ENCODE measurements at places on chromosomes 3 and 15. TPM values are rescaled to one million over a fixed set of nuclear protein-coding genes. Genes with fewer than 3 reads are reported as not detected.

- peak; percentile 7 for DNase-seq
These were observed 259.9 kb upstream of the TMC3 start for GRCh38 chr15:81633889-81634288.

The LMAN1L gene
- polyA plus RNA-seq = not detected

DNA sequence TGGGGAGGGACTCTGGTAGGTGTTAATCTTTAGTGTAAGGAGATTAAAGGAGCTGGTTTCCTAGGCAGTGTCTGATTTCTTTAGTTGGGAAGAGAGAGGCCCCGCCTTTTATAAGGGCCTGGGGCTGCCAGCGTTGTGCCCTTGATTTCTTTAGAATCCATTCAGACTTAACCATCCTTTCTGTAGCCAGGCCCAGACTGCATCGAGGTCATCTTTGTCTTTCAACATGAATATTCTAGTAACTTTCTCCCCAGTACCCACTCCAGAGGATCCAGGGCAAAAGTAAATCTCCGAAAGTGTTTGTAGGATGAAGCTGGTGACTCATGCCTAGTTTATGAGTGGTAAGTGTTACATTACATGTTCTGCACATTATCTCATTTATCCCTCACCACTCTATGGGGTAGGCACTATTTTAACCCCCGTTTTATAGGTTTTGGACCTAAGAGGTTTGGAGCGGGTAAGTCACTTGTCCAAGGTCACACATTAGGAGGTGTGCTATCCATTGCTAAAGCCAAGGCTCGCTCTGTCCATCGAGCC is 11.8 kb upstream of the USP3 start:
- no peak for DNase-seq

DNA sequence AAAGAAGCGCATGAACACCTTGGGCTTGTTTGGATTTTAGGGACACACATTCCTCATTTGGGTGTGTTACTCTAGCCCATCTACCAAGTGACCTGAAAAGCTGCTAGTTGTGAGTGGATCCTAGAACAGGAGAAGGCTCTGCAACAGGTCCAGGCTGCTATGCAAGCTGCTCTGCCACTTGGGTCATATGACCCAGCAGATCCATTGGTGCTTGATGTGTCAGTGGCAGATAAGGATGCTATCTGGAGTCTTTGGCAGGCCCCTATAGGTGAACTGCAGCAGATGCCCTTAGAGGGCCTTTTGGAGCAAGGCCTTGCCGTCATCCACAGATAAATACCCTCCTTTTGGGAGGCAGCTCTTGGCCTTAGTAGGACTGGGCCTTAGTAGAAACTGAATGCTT is 53.2 kb downstream of the PAQR5 start:
- DNase-seq = no peak

GRCh38 chr15:73914145-73914544 is 12.1 kb upstream of the LOXL1 start:
- no peak for DNase-seq

- DNase-seq = no peak
These were observed 220.1 kb downstream of the TBC1D2B start for GRCh38 chr15:77857419-77857818.

The BCHE gene
- polyA plus RNA-seq = 2.1 TPM

The HGD gene
- polyA plus RNA-seq = 48.8 TPM

DNA sequence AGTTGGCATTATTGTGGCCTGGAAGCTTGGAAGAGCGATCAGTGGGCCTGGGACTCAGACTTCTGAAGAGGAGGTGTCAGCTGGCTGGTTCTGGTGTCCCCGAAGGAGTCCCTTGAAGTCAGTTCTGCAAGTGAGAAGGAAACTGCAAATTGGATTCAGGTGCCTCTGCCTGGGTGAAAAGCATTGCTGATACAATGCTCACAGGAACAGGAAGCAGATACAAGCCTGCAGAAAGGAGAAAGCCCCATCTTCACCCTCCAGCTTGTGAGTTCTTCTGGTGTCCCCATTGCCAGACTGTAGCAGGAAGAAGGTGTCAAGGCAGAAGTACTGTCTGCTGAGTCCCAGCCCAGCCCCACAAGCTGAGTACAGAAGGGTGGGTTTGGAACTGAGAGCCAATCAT is 271.3 kb downstream of the PLOD2 start:
- no peak for DNase-seq

The CYP8B1 gene
- polyA plus RNA-seq = not detected

- no peak for DNase-seq
These were observed 19.9 kb downstream of the RPLP1 start for GRCh38 chr15:69472562-69472961.

The AHSG gene
- not detected for polyA plus RNA-seq

- DNase-seq = no peak
These were observed 10.2 kb upstream of the SPG11 start for GRCh38 chr15:44673639-44674038.

DNA sequence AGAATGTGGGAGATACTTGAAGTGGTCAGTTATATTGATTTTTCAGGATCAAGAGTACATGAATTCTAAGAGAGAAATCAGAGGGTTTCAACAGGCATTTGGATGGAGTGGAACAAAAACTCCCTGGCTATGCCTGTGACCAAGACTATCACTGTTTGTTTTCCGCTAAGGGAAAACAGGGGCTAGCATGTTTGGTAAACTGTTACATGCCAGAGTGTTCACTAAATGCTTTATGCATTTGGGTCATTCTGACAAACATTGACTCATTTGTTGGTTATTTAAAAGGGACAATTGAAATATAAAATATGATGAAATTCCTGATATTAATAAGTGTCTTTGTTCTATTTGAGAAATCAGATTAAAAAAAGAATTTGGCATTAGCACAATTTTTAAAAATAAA is 603.9 kb upstream of the KCNMB2 start:
- no peak for DNase-seq

GRCh38 chr3:48990636-48991469 is 812 bp downstream of the P4HTM start:
- DNase-seq = no peak

GRCh38 chr15:33145447-33145846 is 49.1 kb downstream of the FMN1 start:
- no peak for DNase-seq

Measured in A549 (cell line).